ENCODE measurements at places on chromosomes 12 and 14. TPM values are rescaled to one million over a fixed set of nuclear protein-coding genes. Genes with fewer than 3 reads are reported as not detected.

Gene SIRT4
- polyA plus RNA-seq = 4.9 TPM

Gene NUP37
- 19.6 TPM for polyA plus RNA-seq

Gene KLRD1
- 1.3 TPM for polyA plus RNA-seq

Gene ZBTB42
- polyA plus RNA-seq = 8.7 TPM

Gene RFLNA
- 6.1 TPM for polyA plus RNA-seq

Gene CAPZA3
- polyA plus RNA-seq = not detected

Gene KNTC1
- polyA plus RNA-seq = 18.0 TPM

Gene FGF23
- polyA plus RNA-seq = 0.19 TPM

Gene EPS8
- 31.5 TPM for polyA plus RNA-seq

Gene ART4
- 0.19 TPM for polyA plus RNA-seq

Gene FGF6
- 58.5 TPM for polyA plus RNA-seq

Gene TAS2R50
- polyA plus RNA-seq = not detected

Gene HOXC6
- 4.7 TPM for polyA plus RNA-seq

Gene IRAK3
- polyA plus RNA-seq = 4.4 TPM

Gene RTN1
- polyA plus RNA-seq = 1.5 TPM

Gene WDHD1
- polyA plus RNA-seq = 6.2 TPM

Gene CMA1
- polyA plus RNA-seq = not detected

Gene PTGDR
- 0.18 TPM for polyA plus RNA-seq

Gene SCN8A
- polyA plus RNA-seq = 0.27 TPM

Gene FZD10
- 17.3 TPM for polyA plus RNA-seq

DNA sequence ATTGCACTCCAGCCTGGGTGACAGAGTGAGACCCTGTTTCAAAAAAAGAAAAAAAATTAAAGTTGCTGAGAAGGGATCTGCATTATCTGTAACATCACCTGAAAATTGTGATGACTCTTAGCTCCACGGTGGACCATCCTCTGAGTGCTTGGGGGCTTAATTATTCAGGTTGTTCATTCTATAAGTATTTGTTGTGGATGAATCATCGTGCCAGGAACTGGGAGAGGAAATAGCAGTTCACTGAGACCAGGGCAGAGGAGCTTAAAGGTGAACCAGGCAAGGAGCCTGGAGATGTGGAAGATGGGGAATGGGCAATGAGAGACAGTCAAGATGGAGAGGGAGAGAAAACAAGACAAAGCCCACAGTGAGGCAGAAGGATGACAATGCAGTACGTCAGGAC lies 25.5 kb upstream of the GSC start:
- DNase-seq = no peak

- no peak for DNase-seq
Measured at GRCh38 chr12:98402091-98402490, 113.3 kb upstream of the TMPO start.

GRCh38 chr14:92389598-92390158 lies 66.7 kb downstream of the SLC24A4 start:
- no peak for DNase-seq

DNA sequence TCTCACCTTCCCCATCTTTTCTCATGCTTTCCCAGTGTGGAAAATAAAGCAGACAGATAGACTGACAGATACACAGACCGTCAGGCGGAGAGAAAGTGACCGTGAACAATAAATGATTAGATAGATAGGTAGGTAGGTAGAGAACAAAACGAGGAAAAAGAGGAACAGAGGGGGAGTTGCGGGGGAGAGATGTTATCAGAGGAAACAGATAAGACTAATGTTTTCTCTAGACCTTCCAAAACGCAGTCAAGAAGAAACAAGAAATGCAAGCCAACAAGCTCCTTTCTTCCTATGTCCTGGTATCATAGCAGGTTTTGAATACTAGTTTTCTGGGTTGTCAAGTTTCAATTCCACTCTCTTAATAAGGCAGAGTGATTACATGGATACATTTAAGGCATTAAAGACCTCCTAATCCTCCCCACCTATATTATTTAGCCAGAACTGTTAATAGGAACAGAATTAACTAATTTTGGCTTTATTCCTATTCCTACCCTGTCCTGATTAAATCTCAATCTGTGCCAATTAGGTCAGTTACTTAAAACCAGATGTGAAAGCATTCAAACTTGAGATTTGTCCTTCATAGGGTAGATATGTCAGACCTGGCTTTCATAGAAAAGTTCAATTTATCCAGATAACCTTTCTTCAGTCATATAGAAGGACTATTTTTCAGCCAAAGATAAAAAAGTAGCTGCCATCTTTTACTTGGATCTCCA lies 89.0 kb upstream of the PTPRR start:
- no peak for DNase-seq

GRCh38 chr14:20440465-20440864 lies 4.5 kb upstream of the KLHL33 start:
- no peak for DNase-seq

GRCh38 chr14:101120641-101121507 lies 217.4 kb upstream of the RTL1 start:
- no peak for DNase-seq

GRCh38 chr12:116019415-116019814 lies 258.1 kb downstream of the MED13L start:
- no peak for DNase-seq

DNA sequence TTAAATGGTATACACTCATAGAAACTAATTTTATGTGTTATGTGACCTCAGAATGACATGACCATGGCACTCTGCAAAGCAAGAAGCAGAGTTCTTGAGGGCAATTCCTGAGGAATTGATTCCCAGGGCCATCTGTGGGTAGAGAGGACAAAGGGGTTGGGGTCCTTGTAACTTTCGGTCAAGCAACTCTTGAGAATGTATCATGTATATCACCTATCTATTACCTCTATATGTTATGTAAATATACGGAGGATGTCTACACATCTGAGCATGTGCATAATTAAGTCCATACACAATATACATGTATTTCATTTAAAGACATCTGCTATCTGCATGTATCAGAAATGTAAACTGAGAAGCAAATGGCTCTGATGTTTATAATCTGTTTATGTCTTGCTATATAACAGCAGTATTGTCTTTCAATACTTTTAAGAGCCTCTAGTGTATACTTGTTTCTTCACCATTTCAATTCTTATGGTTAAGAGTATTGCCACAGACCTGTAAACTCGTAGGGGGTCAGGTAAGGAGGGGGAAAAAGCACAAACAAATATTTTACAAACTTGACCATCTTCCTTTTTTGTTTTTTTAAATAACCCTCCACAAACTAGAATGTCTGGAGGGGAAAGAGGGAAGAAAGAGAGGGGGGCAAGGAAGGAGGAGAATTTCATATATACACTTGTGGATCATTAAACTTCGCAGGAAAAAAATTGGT lies 4.5 kb downstream of the FOXA1 start:
- DNase-seq = no peak

DNA sequence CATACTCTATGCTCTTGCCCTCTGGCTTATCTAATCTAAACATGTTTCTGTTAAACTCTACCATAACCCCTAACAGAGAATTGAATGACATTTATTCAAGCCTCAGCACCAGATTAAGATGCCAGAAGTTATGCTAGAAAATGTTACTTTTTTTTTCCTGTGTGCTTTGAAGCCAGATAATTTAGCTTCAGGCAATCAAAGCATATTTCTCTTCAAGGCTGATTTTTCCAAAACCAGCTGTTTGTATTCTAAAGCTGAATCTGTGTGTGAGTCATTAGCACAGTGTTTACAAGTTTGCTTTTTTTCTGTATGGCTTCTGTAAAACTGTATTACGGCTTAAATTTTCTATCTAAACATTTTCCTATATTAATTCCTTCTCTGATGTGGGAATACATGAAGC lies 326.1 kb downstream of the FSCB start:
- no peak for DNase-seq

DNA sequence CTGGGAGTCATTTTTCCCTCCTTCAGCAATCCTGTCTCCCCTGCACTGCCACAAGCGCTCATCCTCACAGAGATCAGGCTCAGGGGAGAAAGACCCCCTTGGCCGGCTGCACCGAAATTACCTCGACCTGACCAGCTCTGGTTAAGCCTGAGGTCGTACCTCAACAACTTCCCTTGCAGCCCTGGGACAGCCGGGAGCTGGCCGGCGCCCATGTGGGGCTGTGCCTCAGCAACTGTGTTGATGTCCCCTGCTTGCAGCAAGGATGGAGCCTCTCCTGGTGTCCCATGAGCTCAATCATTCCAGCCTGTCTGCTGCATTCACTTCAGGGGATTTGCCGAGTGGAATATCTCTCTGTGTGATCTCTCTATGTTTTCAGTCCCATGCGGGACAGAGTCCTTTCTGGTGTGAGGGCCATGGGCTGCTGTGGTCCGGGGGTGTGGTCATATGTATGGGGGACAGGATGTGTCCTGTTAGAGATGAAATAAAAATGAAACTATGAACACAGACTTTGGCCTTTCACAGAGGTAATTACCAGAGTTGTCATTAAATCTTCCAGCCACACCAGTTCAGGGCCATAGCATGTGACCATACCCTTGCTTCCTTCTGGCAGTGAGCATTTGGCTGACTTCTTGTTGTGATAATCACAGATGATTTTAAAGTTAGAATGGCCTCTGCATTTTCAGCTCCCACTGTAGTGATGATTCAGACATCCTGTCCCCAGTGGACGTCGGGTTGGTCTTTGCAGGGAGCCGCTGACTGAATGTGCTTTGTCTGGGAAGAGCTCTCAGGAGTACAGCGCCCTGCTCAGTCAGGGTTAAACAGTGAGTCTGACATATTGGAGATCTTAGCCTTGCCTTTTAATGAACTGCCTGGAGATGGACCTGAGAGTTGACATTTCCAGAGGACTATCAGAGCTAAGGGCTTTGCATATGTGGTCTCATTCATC lies 405.9 kb downstream of the AACS start:
- no peak for DNase-seq

GRCh38 chr14:99451234-99451633 lies 29.4 kb downstream of the SETD3 start:
- DNase-seq = no peak

DNA sequence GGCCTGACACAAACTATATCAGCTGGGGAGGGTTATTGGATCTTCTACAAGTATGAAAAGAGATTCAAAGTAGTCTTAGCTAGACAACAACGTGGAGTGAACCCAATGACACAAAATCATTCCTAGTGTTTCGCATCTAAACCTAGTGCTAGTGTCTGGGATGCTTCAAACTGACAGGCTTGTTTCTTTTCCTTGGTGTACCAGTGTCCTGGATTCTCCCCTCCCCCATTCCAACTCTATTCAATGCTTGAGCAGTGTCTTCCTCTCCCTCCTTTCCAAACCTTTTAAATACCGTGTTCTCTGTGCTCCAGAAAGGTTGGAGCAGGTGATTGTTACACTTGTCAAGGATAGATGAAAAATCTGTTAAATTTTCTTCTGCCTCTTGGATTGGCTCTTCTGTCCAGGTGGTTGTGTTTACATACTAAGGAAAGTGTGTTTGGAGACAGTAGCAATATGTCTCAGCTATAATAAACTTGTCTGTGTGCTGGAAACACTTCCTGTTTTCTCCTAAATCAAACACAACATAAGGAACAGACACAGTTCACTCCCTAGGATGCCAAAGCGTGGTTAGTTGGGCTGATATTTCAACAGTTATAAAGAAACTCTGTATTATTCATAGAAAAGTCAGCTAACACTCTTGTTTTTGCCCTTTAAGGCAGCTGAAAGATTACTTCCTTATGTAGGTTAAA lies 14.4 kb upstream of the GUCY2C start:
- DNase-seq = no peak

GRCh38 chr14:42665083-42665482 lies 1058.4 kb downstream of the LRFN5 start:
- DNase-seq = no peak

- DNase-seq = no peak
Measured at GRCh38 chr12:83168751-83169150, 482.0 kb downstream of the TMTC2 start.

DNA sequence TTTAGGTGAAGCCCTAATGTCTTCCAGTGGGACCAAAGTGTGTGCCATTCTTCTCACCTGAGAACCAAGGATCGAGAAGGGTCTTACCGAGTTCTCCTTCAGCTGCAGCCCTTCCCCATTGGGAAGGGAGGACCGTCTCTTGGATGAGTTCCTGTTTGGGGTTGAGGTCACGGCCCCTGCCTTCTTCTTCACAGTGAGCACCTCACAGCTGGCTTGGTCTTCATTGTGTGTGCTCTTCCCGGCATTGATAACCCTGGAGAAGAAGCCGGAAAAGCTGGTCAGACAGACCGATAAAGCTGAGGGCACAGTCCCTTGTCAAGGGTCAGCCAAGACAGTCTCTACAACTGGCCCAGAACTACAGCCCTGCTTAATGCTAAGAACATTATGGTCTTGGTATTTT lies 102.9 kb downstream of the PPM1H start:
- DNase-seq = no peak

DNA sequence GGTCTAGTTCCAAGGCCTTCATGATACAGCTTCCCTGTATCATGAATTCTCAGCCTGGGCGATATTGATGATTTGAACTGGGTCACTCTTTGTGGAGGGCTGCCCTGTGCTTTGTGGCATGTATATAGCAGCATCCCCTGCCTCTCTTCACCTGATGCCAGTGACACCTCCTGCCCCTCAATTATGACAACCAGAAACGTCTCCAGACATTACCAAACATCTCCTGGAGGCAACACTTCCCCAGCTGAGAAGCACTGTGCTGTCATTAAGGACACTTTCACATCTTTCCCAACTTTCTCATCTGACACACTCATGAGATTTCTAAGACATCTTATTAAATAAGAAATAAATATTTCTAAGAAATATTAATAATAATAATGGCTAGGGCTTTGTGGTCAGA lies 315.3 kb downstream of the BCL11B start:
- DNase-seq = no peak

DNA sequence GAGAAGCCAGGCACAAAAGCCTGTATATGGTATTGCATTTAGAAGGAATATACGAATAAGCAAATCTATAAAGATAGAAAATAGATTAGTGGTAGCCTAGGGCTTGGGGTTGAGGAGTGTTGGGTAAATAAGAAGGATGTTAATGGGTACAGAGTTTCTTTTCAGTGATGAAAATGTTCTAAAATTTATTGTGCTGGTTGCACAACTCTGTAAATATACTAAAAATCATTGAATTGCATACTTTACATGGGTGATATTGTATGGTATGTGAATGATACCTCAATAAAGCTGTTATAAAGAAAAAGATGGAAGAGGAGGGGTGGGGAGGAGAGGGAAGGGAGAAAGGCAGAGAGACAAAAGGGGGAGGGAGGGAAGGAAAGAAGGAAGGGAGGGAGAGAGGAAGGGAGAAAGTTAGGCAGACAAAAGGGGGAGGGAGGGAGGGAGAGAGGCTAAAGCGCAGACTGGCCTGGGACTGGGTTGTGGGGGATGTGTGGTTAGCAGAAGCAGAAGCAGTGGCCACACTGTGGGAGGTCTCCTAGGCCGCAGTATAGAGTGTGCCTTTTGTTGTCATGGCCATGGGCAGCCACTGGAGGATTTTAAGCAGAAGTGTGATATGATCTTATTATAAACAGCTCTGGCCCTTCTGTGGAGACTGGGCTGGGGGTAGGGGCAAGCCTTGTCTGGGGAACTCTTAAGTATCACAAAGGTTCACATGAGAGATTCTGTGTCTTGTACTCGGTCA lies 73.6 kb upstream of the ELK3 start:
- DNase-seq = no peak

DNA sequence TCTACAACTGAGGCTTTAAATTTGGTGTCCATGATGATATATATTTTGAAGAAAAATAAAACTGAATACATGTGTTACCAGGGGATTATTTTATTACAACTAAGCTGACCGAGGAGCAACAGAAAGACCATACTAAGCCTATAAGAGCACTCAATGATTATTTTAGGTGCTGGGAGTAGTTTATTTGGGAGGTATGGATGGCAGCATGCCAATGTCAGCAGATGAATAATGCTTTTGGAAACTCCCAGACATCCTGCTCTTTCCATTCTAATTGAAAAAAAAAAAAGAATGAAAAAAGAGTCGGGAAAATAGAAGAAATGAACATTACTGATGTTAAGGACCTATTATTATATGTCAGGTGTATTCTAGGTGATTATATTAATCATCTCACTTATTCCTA lies 441.2 kb downstream of the BTG1 start:
- DNase-seq = no peak
